ENCODE measurements at places on chromosomes 4 and X.
A peak's percentile ranks its signal among the peaks of the same experiment; 100 is the strongest.

DNA sequence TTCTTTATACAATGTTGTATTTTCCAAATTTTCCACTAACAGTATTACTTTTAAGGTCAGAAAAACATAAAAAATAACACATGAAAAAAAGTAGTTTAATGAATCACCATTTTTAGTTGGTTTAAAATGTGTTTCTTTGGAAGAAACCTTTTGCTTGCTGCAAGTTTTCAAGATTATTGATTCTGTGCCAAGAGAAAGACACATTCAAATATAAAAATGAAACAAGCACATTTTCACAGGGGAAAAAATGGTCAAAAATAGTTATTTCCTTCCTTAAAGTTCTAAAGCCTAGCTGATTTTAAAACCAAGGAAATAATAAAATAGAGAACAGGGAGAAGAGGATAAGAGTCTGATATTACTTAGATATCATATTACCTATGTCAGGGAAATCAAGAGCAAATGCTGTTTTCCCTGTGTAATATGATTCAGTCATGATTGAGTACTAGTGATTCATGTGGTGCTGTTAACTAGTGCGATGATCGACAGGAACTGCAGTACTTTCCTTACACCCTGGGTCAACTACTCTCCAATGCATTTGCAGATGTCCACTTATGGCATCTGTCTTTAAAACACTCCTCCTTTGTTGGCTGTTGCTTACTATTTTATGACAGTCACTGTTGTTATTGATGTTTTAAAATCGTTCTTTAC lies 103.8 kb downstream of the CAMK2D start:
- DNase-seq = no peak

- no peak for DNase-seq
Measured at GRCh38 chrX:1249101-1249887, 19.3 kb upstream of the CSF2RA start.

- no peak for DNase-seq
Measured at GRCh38 chr4:8266508-8266907, 3.0 kb upstream of the HTRA3 start.

- peak; percentile 47 for DNase-seq
Measured at GRCh38 chr4:27010334-27010940, 149.8 kb downstream of the STIM2 start.

- DNase-seq = no peak
Measured at GRCh38 chr4:18533262-18533775, 511.8 kb upstream of the LCORL start.

- DNase-seq = no peak
Measured at GRCh38 chr4:94680176-94680862, 77.4 kb upstream of the BMPR1B start.

DNA sequence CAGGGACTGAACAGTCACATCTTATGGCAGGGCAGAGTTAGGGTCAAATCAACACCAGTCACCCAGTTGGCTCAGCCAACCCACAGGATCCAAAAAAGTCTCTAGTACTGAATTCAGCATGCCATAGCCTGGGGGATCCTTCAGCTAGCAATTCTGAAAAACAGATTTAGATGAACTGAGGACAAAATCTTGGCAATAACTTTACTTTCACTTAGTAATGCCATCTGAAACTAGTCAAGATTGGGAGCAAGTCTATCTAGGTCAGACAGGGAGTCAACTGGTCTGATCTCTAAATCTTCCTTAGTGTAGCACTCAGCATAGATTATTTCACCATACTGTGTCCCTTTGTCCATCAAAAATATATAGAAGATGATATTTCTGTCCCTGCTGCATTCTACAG lies 76.0 kb downstream of the HHIP start:
- DNase-seq = no peak

GRCh38 chr4:127772769-127773671 lies 9.1 kb upstream of the HSPA4L start:
- DNase-seq = no peak

DNA sequence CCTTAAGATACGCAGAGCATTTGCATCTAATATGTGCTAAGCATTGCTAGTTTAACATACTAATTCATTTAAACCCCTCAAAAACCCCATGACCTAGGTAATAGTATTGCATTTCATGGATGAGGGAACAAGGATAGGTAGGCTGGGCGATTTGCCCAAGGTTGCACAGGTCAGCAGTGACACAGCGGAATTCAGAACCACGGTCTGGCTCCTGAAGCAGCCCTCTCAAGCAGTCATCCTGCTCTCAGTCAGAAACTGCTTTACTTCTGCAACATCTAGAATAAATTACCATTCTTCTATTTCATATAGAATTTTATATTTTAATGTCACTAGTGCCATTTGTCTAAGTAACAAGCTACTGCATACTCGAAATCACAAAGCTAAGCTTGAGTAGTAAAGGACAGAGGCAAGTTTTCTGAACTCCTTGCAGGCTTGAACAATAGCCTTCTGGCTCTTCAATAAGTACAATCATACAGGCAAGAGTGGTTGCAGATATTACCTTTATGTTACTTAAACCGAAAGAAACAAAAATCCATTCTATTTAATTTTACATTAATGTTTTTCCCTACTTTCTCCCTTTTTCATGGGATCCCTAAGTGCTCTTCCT lies 555 bp upstream of the SPP1 start:
- DNase-seq = peak; percentile 65

DNA sequence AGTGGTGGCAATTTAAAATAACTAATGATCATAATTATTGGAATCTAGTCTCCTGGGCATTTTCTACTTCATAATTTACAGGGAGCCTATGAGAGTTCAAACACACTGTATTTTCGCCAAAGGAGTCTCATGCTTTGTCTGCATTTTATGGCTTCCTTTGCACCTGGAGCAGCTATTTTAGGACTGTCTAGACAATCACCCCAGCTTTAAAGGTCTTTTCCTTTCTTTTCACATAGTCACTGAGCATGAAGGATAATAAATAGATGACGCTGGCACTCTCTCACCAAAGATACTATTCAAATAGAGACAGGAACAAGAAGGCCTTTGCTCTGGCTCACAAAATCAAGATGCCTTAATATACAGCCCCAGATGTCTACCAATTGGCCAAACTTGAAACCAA lies 43.0 kb downstream of the AMELX start:
- no peak for DNase-seq

GRCh38 chrX:40173143-40174000 lies 75.6 kb upstream of the BCOR start:
- DNase-seq = no peak

GRCh38 chr4:14087921-14088320 lies 460.4 kb upstream of the BOD1L1 start:
- no peak for DNase-seq

DNA sequence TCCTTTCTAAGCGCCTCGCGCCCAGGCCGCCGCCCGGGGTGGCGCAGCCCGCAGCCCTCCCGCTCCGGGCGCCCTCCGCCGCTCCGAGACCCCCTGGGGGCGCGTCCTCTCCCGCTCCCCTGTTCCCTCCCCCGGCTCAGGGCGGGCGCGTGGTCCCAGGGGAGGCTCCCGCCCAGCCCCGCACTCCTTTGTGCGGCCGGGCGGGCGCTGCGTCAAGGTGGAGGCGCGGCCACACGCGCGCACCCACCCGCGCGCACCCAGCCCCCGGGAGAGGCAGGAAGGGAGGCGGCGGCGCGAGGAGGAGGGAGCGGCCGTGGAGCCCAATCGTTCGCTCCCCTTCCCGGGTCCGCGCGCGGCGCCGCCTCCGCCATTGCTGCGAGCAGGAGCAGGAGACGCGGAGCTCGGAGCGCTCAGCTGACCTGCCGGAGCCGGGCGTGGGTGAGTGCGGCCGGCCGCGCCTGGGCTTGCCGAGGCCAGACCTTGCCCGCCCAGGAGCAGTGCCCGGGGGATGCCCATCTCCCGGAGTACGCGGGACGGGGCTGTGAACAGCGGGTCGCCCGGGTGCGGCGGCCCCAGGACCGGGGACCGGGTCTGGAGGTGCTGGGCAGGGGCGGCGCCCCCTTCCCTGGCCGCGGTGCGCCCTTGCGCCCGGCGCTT lies at the start of gene NSG1:
Gene NSG1, plus strand, starts transcription at position 367 of the 657 bp plus-strand sequence. CDS start 528 bp downstream, outside the sequence.
- no peak for DNase-seq

GRCh38 chrX:31260351-31260750 lies 188.5 kb upstream of the FTHL17 start:
- no peak for DNase-seq

DNA sequence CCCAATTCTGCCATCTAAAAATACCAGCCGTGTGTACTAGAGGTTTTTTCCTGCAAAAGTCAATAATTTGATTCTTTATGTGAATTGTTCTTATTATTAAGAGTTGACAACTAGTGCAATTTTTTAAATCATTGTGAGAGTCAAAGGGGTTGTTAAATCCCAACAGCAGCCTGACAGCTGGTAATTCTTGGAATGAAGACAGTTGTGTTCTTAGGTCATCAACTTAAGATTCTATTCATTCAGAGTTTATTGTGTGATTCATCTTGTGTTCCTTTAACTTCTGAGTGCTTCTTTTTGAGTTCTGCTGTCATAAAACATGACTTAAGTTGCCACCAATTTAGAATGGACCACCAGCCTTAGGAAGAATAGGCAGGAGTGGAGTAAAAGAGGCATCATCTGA lies 329.0 kb downstream of the NAF1 start:
- no peak for DNase-seq

DNA sequence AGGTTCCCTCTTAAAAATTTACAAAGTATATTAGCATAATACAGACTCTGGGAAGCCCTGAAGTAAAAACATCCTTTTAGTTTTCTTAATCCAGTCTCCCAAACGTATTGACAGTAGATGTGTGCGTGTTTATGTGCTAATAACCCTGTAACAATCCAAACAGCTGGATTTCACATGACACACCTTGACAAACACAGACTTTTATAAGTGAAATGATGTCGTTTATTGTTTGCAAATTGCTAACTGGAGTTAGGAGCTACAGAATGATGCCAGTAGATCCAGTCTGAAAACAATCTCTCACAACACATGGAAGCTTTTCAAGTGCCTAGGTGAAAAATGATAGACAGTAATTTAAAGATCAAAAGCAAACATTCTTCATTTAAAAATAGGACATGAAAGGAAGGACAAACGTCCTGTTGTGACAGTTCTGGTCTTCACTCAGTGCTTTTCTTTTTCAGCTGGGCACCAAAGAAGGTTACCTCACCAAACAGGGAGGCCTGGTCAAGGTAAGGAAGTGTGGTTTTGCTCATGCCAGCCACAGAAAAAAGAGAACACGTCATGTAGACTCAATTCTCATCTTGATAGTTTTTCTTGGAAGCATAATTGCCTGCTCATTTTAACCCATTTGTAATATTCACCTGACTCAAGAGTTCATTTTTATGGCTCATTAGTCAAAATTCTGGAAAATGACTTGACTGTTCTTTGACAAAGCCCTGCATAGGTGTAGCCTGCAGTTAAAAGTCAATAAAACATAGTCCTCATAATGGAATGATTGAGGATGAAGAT lies 32.9 kb downstream of the LAMTOR3 start:
- no peak for DNase-seq

DNA sequence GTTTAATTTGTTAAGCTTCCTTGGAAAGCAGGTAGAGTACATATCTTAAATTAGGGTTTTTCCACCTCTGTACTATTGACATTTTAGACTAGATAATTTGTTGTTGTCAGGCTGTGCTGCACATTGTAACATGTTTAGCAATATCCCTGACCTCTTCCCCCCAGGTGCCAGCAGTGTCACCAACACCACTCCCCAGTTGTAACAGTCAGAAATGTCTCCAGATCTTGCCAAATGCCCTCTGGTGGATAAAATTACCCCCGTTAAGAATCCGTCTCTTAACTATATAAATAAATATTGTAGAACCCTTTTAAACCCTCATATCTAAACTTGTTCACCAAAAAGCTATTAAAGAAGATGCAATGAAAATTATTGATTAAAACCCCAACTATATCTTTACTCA lies 161.5 kb downstream of the ARHGAP6 start:
- DNase-seq = no peak

DNA sequence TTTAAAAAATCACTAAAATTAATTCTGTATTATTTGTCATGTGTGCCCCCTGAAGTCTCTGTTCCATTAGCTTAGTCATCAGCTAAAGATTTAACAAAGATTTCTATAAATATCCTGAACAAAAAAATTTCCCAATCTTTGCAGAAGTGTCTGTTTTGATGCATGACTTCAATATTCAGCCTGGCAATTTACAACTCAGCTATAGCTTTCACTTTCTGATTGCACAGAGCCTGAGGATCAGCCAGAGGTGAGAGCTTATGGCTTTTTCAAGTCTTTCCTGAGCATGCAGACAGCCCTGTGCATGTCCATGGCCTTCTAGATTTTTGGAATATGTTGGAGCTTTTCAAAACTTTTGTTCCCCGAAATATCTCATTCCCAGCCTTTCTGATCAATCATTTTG lies 420.1 kb downstream of the ZNF674 start:
- no peak for DNase-seq

DNA sequence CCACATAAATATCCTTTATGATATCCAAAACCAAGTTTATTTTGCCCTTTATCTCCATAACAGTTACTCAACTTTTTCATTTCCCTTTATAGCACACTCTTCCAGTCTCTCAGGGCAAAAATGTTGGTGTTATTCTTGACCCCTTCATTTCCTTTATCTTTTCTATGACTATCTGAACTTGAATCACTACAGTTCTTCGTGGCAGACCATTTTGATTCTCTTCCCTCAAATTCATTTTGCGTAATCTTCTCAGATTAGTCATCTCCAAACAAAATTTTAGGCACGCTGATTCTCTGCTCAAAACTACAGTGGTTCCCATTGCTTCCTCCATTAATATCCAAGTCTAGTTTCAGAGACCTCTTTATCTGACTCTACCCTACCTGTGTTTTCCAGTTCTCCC lies 26.1 kb downstream of the RUFY3 start:
- no peak for DNase-seq

DNA sequence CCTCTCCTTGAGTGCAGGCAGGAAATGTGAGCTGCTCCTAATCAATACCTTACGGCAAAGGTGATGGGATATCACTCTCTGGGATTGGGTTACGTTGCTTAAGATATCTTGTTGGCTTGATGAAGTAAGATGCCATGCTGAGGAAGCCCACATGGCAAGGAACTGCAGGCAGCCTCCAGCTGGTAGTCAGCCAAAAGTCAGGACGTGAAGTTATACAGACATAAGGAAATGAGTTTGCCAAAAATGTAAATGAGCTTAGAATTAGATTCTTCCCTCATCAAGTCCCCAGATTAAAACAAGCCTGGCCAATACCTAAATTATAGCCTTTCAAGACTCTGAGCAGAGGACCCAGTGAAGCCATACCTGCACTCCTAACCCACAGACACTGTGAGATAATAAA lies 155.0 kb downstream of the QDPR start:
- DNase-seq = no peak

GRCh38 chrX:31796624-31797023 lies 724.8 kb upstream of the FTHL17 start:
- no peak for DNase-seq

DNA sequence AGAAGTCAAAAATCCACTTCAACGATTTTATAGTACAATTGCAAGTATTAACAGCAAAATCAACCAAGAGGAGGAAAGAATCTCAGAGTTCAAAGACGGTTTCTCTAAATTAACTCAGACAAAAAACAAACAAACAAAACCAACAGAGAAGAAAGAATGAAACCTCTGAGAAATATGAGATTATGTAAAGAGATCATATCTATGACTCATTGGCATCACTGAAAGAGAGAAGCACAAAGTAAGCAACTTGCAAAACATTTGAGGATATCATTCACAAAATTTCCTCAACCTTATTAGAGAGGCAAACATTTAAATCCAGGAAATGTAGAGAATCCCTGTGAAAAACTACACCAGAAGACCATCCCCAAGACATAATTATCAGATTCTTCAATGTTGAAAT lies 370.4 kb downstream of the INPP4B start:
- no peak for DNase-seq

GRCh38 chr4:12139296-12139695 lies 710.6 kb upstream of the HS3ST1 start:
- no peak for DNase-seq

Measured in NCI-H460 (cell line).